AML-193 (cell line): ENCODE measurements at places on chromosomes 3 and 15.

DNA sequence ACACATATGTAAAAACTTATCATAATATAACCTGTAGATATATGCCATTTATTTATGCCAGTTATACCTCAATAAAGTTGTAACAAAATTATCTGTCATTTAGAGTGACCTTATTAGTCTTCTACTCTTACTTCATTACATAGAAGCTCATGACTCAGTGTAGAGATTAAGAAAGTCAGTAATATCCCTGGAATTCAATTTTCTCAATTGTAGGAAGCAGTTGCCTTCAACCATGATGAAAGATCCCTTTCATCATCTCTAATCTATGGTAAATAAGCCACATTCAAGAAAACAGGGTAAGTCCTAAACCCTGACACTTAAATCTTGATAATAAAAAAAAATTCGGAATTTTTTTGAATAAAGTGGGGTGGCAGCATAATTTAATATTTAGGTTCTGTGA, 216.5 kb upstream of the PEX5L start:
- no peak for DNase-seq

GRCh38 chr3:8320711-8321458, 180.7 kb upstream of the LMCD1 start:
- no peak for DNase-seq

GRCh38 chr3:95926904-95927501, 887.4 kb upstream of the EPHA6 start:
- DNase-seq: no peak

- DNase-seq: no peak
Observed at GRCh38 chr3:179236669-179237301, 14.1 kb downstream of the KCNMB3 start.
